ENCODE measurements at places on chromosomes 6 and 20.

GRCh38 chr6:28250747-28251146 is 1.3 kb downstream of the ZKSCAN4 start:
- no peak for DNase-seq

DNA sequence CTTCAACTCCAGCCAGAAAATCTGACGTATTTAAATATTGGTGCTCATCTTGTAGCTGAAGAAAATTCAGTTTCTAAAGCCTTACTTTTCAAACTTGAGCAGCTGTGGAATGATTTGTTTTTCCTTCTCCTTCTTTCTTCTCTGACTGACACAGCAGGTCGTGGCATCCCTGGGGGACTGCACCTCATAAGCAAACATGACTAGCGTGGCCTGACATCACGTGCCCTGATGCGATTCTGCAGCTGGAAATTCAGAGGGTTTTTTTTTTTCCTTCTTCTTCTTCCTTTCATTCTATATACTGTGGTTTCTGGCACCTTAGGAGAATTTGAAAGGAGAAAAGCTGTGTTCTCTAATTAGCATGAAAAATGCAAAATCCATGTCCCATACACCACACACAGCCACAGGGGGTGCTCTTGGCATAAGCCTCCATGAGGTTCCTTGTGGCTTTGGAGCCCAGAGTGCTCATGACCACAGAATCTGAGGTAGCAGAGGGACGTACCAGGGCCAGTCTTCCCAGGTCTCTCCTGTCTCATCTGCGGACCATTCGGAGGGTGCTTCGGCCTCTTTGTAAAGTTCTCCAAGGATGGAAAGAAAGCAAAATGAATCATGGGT is 258.5 kb upstream of the CDH4 start:
- peak; percentile 1 for DNase-seq

DNA sequence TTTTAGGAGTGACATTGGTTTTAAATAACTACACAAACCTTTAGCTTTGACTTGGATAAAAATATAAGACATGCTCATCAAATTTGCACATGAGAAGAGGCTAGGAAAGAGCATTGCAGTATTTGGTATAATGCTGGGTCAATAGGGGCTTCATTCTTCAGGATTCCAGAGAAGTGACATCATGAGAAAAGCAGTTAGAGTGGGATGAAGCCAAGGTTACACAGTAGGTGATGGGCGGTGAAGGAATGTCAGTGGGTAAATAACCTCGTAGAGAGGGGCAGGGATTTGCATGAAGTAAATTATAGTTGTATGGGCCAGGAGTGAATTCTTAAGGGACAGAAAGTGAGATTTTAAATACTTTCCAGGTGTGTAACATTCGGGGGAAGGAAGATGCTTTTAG is 216.2 kb downstream of the RFPL4B start:
- DNase-seq = no peak

DNA sequence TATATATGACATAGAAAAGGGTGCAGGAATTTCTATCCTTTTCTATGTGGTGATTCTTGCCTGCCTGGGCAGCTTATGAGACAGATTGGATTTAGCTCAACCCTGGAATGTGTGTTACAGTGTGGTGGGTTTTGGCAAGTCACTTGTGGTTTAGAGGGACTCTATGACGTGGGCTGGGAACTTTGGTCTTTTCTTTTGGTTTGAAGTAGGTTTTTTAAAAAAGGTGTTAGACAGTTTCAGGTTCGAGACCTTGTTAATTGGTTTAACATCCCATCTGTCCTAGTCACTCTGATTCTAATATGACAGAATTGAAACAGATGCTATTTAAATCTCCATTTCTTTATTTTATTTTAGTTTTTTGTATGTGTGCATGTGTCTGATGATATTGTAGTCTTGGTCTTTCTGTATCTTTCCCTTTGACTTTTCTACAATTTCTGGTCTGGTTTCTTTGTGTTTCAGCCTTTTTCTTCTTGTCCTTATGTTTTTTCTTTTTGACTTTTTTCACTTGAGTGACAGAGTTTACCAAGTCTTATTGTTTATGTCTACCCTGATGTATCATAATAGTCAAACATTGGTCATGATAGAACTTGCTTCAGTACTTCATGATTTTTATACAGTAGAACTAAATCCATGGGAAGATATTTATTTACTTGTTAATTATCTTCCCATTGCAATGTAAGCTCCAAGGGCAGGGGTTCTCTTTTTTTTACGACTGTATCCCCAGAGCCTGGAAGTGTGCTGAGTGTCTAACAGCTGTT is 174.3 kb downstream of the CDKAL1 start:
- no peak for DNase-seq

GRCh38 chr20:25285091-25285647 is 37.3 kb downstream of the PYGB start:
- DNase-seq = no peak

DNA sequence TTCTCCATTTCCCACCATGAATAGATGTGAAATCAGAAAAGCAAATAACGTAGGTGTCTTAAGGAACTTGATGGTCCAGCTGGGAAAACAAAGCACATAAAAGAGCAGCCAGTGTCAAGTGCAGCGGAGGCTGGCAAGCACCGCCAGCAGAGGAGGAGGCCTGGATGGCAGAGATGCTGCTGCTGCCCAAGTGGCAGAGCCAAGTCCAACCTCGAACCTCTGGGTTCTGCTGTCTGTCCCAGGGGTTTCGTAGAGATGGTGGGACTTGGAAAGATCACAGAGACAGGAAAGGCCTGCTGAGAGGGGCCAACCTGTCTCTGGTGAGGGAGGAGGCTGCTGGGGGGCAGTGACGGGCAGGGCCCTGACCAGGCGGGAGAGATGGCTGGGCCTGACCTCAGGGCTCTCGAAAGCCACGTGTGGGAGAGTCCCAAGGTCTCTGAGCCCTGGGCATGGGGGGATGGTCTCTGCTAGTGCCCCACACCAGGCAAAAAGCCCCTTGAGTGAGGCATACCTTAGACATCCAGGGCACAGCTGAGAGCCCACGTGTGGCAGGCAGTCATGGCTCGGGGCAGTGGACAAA is 77.3 kb downstream of the TCP11 start:
- DNase-seq = no peak

DNA sequence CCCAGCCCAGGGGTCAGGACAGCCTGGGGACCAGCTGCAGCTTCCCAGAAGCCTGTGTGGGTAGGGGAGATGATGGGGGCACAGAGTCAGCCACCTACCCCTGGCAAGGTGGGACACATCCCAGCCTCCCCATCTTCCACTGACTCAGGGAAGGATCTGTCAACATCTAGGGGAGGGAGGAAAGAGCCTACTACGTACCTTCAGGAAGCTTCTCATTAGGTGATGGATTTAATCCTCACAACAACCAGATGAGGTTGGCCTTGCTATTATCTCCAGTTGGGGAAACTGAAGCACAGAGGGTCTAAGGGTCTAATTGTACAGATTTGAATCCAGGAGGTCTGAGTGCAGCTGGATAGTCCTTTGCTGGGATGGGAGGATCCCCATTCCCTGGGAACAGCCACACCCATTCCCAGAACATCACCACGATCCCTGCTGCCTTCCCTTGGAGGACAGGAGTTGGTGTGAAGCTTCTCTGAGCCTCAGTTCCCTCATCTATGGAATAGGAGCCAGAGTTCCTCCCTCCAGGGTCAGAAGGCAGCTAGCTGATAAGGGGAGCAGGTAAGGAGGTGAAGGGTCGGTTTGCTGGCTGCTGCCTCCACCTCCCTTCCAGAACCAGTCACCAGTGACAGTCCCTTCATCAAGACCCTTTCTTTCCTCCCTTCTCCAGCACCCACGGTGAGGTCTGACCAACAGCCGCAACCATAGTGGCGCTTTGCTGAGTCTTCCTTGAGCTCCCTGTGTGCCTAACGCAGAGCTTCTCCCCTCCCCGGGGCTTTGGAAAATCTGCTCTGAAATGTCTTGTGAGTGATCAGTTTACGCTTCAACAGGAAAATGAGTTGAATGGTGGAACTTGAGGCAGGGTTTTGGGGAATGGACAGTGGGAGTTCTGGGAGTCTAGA is 56.8 kb downstream of the CEBPB start:
- DNase-seq = no peak

GRCh38 chr6:82138075-82138791 is 109.3 kb downstream of the IBTK start:
- no peak for DNase-seq

DNA sequence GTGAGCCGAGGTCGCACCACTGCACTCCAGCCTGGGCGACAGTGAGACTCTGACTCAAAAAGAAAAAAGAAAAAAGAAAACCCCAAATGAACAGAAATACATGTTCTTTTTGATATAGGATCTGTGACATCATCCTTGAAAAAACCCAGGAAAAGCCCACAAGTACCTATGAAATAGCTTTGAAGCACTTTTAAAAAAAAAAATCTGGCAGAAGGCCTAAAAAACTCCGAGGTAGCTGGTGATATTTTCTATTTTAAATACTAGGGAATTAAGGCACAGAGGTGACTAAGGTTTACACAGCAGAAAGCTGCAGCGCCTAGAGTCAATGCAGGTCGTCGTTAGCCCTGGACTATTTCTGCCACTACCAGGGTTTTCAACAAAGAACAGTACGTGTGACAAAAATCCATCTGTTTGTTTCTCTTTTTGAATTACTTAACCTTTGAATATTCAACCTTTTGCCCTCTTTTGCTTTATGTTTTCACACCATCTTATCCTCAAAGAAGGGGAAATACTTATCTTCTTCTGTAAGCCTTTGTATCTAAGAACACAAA is 39.4 kb upstream of the EEF1A1 start:
- DNase-seq = no peak
